ENCODE measurements at places on chromosomes 3 and 15.

- no peak for DNase-seq
Measured at GRCh38 chr15:74050556-74051234, 31.7 kb downstream of the GOLGA6A start.

GRCh38 chr15:57057134-57057930 lies 138.9 kb downstream of the TCF12 start:
- no peak for DNase-seq

DNA sequence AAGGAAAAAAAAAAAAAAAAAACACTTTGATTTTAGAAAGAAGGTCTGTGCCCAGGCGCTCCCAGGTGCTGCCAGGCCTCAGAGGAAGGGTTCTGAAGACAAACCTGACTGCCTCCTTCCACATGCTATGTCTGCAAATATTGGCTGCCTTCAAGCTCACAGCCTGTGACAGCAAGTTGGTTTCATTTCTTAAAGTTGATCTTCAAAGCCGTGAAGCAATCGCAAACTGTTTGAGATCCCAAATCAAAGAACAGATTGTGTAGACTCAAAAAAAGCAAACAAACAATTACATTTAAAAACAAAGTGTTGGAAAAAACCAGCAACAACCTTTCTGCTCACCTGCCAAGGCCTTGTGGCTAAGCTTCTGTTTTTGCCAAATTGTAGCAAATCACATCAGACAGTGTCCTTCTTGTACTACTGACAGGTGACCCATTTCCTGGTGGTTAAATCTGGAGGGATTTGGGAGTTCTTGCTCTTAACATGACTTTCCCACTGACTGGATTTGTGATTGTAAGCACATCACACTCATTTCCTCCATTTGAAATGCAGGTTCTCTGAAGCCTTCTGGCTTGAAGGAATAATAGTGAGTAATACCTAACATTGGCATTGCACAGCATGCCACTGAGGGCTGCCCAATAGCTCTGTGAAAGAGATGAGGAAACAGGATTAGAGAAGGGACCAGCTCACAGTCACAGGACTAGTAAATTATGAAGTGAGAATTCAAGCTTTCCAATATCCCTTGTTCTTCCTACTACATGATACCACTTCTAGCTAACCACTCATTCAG lies 502.4 kb downstream of the LPP start:
- no peak for DNase-seq

DNA sequence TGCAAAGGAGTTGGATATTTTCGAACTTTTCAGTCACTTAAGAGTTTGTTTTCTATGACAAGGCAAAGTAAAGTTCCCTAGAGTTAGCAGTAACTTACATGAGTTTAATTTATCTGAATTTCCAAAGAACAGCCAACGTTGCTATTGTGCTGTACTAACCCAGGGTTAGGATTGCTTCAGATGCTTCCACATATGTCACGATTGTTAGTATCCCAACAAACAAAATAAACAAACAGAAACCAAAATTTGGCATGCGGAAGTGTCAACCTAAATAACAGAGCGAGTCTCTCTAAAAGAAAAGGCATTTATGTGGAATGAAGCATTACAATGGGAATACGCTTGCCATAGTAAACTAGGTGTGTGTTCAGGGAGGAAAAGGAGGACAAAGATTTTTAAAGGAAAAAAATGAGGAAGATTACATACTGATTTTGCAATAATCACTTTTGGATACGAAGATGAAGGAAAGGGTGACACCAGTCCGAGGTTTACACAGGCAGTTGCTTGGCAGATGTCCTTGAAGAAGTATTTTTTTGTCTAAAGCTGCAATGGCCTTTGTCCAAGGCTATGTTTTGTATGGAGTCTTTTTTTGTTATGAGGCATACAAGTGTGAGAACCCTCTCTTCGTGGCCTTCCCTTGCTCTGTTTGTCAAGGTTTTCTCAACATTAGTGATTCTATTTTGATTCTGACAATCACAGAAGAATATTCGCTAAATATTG lies 267.9 kb downstream of the GABRG3 start:
- DNase-seq, result no peak

- no peak for DNase-seq
Measured at GRCh38 chr3:62260655-62261054, 112.7 kb downstream of the FEZF2 start.

- DNase-seq, result no peak
Measured at GRCh38 chr3:23619705-23620637, 185.8 kb upstream of the UBE2E1 start.

GRCh38 chr15:78715434-78715833 lies 74.4 kb upstream of the CHRNB4 start:
- DNase-seq, result no peak

DNA sequence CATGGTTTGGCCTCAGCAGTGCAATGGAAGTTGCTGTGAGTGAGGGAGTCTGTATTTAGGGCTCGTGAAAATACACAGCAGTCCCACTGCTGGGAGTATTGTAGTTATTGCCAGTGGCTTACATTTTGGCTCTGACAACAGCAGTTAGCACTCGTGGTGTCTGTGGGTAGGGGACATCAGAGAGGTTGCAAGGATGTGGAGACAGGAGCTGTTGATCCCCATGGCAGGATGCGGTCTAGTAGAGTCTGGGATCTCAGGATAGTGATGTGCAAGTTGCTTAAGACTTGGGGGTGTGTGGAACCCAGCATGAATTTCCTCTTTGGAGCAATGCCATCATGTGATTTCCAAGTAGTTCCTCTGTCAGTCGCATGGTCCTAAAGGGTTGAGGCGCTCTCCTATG lies 59.9 kb downstream of the GALK2 start:
- DNase-seq, result no peak

DNA sequence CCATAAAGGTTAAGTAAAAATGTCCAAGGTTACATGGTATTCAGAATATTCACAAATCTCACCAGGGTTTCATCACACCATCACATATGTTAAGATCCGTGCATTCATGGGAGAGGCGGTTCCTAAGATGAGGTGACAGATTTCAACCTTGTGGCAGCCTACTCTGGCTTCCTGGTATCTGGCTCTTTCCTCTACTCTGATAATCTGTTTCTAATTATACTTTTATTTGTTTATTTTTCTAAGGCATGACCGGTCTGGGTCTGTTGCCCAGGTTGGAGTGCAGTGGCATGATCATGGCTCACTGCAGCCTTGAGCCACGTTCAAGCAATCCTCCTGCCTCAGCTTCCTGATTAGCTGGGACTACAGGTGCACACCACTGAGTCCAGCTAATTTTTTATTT lies 34.4 kb downstream of the RAF1 start:
- DNase-seq, result no peak

DNA sequence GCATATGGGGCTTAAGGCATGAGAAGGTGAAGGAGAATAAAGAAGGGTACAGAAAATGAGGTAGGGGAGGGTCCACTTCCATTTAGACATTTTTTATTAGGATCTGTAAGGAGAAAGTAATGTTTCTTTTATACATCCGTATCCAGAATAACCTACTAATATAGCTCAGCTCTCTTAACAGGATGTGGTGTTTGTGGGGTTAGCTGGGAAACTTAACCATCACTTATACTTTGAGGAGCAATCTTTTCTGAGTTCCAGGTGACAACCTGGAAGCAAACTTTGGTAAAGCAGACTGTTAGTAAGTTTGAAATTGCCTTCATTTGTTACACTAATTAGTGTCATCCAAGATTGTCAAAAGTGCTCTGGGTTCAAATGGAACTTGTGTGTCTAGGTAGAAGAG lies 36.6 kb downstream of the BUB1B start:
- no peak for DNase-seq

DNA sequence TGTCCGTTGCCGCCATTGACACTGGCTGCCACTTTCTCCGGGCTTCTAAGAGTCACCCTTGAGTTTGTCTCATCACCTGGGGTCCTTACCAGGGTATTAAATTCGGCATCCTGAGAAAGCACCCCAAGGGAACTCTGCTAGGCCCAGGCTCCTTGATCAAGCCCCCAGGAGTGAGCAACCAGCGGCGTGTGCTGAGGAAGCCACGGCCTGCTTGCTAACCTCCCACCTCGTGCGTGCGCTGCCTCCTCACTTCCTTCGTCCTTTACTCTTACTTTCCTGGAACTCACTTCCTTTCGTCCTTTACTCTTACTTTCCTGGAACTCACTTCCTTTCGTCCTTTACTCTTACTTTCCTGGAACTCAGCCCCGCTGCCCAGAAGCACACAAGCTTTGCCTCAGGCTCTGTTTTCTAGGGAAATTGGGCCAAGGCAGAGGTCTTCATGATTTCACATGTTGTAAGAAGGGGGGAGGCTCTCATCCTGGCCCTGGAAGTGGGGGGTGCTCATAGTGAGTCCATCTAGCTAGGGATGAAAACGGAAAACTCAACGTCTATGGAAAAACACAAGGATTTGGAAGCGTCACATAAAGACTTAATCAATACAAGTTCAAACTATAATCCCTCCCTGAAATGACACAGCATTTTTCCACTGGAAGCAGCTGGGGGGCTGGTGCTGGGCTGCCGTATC lies 36.7 kb upstream of the BDH1 start:
- no peak for DNase-seq

- no peak for DNase-seq
Measured at GRCh38 chr15:68587769-68588385, 9.1 kb downstream of the CORO2B start.

GRCh38 chr15:31463521-31464102 lies 137.0 kb downstream of the KLF13 start:
- DNase-seq, result no peak

- no peak for DNase-seq
Measured at GRCh38 chr3:160577556-160578195, 12.3 kb upstream of the KPNA4 start.

DNA sequence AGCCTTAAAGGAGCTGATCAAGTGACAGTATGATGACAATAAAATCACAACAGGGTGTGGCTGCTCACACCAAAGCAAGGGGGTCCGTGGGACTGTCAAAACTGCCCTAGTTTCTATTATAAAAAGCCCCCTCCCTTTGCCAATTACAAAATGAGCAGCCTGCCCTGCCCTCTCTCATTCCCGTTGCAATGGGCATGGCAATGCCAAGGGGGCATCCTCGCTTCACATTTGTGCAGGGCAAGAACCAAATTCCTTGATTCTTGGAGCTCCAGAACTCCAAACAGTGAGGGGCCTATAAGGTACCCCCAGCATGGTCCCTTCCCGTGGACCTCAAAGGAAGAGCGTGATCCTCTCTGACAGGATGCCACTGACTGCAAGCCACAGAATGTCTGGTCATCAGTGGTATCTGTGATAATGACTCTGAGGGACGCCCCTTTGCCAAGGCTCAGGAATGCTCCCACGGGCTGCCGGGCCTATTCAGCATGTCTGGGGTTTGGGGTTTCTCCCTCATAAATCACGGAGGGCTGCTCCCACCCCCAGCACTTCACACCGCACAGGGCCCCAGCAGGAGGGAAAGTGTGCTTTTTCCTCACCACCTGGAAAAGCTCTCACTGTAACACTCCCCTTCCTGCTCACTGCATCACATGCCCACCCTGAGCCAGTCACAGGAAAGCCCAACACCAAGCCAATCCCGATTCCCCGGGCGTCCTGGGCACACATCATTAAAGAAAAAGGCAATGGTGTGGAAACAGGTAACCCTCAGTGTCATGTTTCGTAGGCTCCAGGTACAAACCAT lies 105.1 kb upstream of the TRPM1 start:
- DNase-seq, result no peak

- DNase-seq, result no peak
Measured at GRCh38 chr3:42451546-42452230, 41.3 kb upstream of the LYZL4 start.

- DNase-seq, result no peak
Measured at GRCh38 chr15:60494108-60494507, 15.2 kb upstream of the ICE2 start.

- no peak for DNase-seq
Measured at GRCh38 chr3:171249245-171249644, 211.0 kb downstream of the TNIK start.

GRCh38 chr15:66630801-66631351 lies 65.1 kb upstream of the LCTL start:
- DNase-seq, result no peak

GRCh38 chr3:141928631-141929270 lies 52.3 kb downstream of the ATP1B3 start:
- no peak for DNase-seq

GRCh38 chr15:36313736-36314280 lies 265.6 kb upstream of the CDIN1 start:
- DNase-seq, result no peak

GRCh38 chr3:71180524-71180923 lies 403.0 kb downstream of the FOXP1 start:
- DNase-seq, result no peak

DNA sequence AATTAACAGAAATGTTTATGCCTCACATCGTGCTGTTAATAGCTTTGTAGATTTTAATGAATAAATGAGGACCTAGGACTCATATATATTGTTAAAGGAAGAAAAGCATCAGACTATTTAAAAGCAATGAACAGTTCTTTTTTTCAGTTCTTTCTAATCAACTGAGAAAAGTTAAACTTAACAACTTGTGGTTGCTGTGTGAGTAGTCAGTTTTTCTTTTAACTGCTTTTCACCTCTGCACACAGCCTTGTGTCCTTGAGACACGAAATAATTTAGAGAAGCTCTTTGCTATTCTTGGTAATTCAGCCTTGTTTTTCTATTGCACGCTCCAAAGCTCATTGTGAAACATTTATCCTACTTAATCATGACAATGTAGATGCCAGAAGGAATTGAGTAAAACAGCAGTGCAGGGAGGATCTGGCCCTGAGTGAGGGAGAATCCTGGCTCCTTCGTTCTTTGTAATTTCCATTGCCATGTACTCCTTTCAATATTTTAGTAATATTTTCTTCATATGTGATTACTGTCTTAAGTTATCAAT lies 499.0 kb downstream of the PYDC2 start:
- no peak for DNase-seq

DNA sequence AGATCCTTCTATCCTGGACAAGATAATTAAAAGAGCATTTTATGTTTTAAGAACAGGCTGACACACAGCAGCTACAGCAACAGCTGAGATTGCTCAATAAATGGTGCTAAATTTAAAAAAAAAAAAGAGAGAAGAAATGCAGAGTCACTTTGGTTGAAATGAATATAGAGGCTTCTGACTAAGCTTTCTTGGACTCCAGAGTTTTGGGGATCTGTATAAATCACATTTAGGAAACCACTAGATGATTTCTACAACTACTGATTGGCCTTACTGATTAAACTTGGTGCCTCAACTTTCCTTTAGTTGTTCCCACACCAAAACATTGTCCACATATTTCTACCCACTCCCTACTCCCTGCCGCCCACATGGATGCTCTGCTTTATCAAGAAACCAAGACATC lies 132.9 kb upstream of the ZBTB20 start:
- no peak for DNase-seq

DNA sequence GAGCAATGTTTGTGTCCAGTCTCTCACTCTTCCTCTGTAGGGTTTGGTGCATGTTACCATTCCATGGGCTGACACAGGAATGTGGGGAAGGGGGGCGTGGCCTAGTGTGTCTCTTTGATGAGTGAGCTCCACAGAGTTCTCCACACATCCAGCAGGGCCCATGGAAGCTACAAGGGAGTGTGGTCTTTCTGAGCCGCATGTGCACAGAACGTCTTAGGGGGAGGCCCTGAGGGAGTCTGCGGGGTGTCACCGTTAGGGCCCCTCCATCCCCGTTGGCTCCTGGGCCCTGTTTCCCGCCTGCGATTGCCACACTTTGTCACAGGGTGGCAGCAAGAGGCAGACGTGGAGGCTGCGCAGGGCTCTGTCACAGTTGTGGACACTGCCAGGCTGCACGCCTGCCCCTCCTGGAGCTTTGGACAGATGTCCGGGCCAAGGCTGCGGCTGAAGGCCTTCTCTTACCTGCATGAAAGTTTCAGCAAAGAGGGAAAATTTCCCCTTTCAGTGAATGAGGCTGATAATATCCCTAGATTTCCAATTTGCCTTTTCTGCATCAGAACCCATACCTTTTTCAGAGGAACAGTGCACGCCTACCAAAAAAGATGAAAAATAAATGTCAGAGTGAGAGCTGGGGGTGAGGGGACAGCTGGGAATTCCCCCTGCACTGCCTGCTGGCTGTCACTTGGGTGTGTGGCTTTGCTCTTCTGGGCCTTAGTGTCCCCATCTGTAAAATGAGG lies 24.3 kb downstream of the CACNA2D3 start:
- peak; percentile 12 for DNase-seq
